Left lung (tissue), 14 donors: ENCODE measurements at places on chromosomes 4 and X. TPM values are rescaled to one million over a fixed set of nuclear protein-coding genes. Genes with fewer than 3 reads are reported as not detected.

- DNase-seq = no peak
These were observed 225.1 kb upstream of the GALNTL6 start for GRCh38 chr4:171588051-171588545.

DNA sequence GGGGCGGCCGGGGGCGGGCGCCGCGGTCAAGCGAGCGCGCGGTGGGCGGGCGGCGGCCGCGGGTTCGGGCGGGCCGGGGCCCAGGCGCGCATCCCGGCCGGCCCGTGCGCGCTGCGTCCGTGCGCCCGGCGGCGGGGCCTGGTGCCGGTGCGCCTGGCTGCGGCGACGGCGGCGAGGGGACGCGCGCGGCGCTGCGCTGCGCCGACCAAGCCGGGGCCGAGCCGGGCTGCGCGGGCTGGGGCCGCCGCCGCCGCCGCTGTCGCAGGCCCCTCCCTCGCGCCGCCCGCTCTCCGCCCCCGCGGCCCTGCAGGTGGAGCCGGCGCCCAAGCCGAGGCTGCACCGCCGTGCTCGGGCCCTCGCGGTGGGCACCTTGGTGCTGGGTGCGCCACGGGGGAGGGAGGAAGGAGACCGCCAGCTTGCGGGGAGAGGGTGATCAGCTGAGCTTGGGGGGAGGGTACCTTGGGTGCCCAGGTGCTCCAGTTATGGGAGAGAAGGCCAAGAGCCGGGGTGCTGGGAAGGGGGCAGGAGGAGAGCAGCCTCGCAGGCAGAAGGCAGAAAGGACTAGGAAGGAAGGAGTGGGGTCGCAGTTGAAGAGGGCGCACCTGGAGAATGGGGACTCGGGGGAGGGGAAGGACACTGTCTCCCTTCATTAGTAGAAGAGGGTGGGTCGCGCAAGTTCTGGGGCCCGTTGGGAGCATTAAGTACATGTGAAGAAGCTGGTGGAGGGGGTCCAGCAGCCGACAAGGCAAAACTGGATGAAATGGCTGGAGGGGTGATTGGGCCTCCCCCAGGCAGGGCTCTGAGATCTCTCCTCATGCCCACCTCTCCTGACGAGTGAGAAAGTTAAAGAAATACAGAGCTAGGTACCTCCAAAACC lies at the start of gene PPP2R2C:
TSS of gene PPP2R2C (minus strand) at position 228 of the 877 bp plus-strand sequence. CDS start 385 bp downstream, outside the sequence.
- DNase-seq = no peak

GRCh38 chr4:109989618-109990017 lies 76.9 kb downstream of the EGF start:
- DNase-seq = no peak

- DNase-seq = no peak
These were observed 170.2 kb downstream of the CBR4 start for GRCh38 chr4:168839758-168840391.

DNA sequence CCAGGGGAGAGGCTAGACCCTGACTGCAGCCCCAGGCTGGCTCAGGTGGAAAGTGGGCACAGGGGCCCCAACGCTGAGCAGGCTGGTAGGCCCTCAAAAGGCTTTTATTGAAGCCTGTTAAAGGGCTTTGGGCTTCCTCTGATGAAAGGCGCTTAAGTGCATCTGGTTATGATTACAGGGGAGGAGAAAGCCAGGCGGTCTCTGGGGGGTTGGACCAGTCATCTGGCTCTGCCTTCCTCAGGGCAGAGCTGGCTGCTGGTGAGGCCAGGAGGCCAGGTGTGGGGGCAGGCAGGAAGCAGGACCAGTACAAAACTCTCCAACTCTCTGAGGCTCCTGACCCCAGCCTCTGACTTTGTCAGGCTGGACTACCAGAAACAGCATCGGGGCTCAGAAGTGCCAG lies 68.8 kb upstream of the BCOR start:
- DNase-seq = no peak

GRCh38 chrX:7244405-7244804 lies 96.5 kb upstream of the PUDP start:
- DNase-seq = no peak

ABCG2 gene
- 7.9 TPM for total RNA-seq

DNA sequence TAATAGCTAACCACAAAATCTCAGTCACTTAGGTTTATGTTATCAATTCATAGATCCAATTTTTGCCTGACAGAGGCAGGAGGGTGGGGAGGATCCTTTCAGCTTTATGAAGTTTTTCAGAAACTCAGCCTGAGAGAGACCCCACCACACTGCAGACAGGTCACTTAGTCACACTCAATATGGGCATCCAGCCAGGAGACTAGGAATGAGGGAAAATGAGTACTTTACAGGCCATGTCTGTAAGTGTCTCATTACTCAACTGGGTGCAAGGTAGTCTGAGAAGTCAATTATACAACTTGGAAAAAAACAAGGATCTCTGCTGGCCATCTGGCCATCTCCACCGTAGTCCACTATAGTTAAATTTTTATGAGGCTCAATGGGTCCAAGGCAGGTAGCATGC lies 365.9 kb downstream of the INPP4B start:
- DNase-seq = no peak

ENOPH1 gene
- 34.0 TPM for total RNA-seq

SULT1B1 gene
- 25.0 TPM for total RNA-seq

- DNase-seq = no peak
These were observed 524 bp upstream of the EXOSC9 start for GRCh38 chr4:121800638-121800960.

- no peak for DNase-seq
These were observed 148.4 kb downstream of the AR start for GRCh38 chrX:67692246-67692645.

DNA sequence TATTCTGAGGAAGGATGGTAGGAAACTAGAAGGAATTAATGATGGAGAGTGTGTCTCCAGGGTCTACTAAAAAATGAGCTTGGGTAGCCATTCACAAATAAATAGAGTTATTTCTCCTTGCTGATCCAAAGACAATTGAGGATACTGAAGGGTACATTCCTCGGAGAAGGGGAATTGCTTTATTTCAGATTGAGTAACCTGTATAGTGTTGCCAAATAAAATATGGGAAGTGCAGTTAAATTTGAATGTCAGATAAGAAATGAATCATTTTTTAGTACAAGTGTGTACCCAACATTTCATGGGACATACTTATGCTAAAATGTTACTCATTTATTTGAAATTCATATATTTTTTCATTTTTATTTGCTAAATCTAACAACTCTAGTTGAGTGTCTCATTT lies 16.0 kb upstream of the VSIG1 start:
- no peak for DNase-seq

DNA sequence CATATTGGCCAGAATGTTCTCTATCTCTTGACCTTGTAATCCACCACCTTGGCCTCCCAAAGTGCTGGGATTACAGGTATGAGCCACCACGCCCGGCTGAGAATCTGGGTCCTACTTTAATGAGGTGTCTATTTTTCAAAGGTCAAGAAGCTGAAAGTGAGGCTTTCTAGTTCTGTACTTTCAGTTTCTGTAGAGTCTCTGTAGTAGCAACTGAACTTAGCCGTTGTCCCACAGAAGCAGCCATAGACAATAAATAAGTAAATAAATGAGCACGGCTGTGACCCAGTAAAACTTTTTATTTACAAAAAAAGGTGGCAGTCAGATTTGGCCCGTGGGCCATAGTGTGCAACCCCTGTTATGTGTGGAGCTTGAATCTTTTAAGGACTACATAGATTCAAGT lies 92.0 kb downstream of the FNIP2 start:
- no peak for DNase-seq

DNA sequence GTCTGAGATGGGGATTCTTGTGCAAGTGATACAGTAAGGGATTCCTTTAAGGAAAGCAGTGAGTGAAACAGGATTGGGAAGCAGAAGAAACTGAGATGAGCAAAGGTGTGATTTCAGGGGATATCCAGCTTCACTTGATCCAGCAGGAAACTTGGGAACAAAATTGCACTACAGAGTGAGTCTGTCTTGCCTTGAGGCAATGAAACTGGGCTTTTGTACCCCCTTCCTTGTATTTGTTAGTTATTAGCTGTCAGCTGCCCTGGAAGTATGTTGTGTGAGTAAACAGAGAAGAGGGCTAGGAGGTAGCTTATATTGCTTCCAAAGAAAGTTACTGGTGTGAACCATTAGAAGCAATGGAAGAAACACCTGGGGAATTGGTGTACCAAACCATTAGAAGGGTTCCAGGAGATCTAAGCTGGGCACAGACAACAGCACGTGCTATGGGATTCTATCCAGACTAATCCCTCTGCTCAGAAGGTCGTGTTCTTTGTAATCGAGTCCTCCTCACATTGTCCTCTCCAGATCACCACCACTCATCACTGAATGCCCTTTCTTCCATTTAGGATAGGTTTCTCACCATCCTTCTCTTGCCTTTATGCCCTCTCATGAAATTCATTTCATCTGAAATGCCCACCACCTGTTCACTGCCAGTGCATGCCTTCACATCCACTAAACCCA lies 76.0 kb downstream of the PDLIM5 start:
- DNase-seq = no peak

DNA sequence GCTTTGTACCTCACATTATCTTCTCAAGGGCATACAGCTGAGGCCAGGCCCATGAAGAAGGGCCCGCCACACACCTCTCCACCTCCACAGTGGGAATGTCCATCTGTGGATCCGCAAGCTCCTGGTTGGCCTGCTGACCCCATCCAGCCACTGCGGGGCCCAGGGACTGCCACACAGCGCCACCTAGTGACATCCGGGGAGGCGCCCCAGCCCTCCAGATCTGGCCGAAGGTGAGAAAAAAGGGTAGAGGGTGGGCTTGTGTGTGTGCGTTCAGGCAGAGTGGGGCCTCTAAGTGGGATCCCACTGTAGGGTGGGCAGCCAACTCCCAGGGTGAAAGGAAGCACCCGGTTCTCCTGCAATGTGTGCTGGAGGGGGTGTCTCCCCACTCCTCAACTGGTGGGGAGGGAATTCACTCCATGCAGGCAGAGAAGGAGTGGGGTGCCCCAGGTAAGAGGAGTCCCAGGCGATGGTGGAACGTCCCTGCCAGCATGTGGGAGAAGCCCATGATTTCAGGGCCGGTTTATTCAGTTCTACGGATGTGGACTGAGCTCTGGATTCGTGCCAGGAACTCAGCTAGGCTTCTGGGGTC lies 117.3 kb downstream of the ENPP6 start:
- DNase-seq = peak; percentile 65

DNA sequence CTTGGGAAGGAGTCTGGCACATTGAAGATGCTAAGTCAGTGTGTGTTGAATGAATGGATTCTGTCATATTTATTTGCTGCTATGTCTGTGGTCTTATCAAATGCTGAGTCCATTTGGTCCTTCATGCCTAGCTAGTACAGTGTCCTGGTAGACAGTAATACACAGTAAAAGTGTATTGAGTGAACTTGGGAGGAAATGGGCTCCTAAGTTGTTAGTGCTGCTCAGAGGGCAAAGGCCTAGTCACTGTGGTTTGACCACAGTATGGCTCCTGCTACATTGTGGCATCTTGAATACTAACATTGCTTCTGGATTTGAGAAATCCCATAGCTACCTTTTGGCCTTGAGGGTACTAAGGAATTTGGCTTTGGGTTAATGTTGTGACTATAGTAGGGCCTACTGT lies 33.9 kb downstream of the MTM1 start:
- no peak for DNase-seq

- no peak for DNase-seq
These were observed 106.5 kb downstream of the NHSL2 start for GRCh38 chrX:72016881-72017783.

DNA sequence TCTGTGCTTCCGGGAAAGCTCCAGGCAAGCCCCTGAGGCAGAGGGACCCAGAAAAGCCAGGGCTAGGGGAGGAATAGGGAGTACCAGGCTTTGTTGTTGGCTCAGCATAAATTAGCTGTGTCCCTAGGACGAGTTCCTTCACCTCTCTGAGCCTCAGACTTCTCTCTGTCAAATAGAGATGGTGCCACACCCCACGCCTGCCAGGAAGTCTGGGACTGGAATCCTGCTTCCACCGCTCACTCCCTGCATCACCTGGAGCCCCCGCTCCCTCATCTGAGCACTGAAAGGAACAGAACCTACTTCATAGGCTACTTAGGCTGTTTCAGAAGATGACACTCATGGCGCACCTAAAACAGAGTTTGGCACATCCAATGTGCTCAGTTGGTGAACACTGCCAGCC lies 8.1 kb upstream of the JAKMIP1 start:
- DNase-seq = no peak

GRCh38 chr4:26887143-26887542 lies 26.5 kb downstream of the STIM2 start:
- DNase-seq = no peak

DNA sequence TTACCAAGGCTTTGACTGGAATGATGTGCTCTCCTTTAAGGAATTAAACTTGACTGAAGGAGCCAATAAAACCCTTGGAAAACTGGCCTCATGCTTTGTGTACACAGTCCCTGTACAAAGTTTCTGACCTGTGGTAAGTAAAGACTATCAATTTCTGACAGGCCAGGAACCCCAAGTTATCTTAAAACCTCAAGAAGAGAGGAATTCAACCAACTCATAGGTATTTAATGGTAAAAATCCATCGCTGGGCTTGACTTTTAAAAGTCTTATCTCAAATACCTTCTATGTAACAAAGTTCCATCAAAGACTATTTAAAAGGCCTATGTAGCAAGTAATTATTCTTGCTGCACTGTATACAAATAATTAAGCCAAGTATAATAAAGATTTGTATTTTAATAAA lies 103.7 kb upstream of the TENT5D start:
- no peak for DNase-seq
